Gastrocnemius medialis (tissue), 4 donors: ENCODE measurements at places on chromosomes 5 and 9.

DNA sequence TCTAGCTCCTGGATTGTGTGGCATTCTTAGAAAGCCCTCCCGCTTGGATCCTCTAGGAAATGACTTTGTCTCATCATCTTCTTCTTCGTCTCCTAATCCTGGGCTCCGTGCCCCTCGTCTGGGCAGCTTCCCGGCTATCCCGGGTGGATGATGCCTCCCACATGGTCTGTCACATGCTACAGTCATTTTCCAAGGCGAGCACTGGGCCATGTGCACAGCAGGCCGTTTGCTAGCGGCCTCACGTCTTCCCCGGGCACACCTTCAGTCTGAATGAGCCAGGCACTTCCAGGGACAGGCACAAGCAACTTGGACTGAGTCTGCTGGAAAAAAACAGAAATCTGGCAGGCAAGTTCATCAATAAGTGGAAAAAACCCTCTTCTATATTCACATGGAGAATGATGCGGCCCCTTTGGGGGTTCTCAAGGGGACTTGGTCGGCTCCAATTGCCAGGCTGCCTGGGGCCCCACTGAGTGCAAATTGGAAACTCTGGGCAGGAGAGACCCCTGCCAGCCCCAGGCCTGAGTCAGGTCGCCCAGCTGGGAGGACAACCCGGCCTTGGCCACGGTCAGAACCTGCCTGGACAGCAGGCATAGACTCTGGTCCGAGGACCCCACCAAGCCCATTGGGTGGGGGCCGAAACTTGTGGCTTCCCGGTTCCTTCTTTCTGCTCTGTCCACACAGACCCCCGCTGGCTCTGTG, 11.1 kb upstream of the WNK2 start:
- DNase-seq, result no peak

- DNase-seq, result no peak
Measured at GRCh38 chr5:122301016-122301415, 11.0 kb upstream of the SNCAIP start.

DNA sequence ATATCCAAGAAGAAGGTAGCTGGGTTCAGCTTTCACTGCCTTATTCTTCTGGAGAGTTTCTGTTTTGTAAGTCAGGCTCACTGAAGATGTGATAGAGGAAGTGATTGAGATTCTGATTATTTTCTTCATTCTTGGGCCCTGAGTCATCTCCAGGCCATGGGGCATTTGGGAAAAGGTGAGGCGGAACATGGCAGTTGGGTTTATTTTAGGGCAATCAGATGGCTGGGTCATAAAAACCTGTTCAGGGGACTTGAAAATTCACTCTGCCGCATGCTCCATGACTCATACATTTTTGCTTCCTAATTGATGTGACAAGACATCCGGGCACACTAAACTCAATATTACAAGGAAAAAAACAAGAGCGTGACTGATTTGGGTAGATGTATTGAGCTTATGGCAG, 265.7 kb upstream of the KLF4 start:
- no peak for DNase-seq

DNA sequence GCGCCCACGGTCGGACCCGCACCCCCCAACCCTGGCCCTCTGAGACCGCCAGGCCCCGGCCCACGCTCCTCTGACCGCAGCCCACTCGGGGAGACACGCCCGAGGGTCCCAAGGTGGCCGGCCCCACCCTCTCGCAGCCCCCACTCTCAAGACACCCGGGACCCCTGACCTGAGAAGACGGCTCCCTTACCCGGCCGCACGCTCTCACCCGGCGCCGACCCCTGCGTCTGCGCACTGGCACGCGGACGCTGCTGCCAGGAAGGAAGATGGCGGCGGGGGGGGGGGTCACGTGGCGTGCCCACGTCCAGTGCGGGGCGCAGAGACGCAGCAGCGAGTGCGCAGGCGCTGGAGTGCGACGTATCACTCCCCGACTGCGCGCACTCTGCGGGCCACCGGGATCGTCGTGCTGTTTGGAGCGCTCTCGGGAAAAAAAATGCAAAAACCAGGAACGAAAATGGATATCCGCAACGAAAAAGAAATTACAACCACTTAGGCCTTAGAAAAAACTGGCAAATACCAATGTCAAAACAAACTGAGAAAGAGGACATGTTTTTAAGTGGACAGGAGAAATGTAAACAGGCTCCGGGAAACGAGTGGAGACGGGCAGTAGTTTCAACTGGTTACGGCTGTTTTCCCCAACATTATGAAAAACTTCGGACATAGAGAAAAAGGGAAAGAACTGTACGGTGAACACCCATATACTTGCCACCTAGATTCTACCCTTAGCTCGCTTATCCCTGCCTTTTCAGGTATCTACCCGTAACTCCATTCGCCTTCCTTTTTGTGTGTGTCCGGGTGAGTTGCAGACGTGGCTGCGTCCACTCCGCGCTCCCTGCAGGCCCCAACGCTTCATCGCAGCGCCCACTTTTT, at the start of gene MRPL36:
Gene MRPL36 (minus strand): TSS at position 236 of the 870 bp plus-strand sequence. CDS start 902 bp downstream, outside the sequence.
- DNase-seq, result peak; percentile 91

DNA sequence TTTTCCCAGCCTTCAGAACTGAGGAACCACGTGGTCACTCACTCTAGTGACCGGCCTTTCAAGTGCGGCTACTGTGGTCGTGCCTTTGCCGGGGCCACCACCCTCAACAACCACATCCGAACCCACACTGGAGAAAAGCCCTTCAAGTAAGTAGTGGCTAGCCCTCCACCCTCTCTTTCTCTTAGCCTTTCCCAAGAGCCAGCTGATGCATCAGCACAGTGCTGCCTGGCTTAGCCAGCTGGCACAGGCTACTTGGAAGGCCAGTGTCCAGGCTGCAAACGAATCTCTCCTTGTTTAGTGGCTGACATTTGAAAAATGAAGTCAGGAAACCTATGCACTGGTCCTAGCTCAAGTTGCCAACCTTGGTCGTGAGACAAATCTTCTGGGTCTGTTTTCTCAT, 91.1 kb downstream of the PRDM6 start:
- DNase-seq, result no peak

DNA sequence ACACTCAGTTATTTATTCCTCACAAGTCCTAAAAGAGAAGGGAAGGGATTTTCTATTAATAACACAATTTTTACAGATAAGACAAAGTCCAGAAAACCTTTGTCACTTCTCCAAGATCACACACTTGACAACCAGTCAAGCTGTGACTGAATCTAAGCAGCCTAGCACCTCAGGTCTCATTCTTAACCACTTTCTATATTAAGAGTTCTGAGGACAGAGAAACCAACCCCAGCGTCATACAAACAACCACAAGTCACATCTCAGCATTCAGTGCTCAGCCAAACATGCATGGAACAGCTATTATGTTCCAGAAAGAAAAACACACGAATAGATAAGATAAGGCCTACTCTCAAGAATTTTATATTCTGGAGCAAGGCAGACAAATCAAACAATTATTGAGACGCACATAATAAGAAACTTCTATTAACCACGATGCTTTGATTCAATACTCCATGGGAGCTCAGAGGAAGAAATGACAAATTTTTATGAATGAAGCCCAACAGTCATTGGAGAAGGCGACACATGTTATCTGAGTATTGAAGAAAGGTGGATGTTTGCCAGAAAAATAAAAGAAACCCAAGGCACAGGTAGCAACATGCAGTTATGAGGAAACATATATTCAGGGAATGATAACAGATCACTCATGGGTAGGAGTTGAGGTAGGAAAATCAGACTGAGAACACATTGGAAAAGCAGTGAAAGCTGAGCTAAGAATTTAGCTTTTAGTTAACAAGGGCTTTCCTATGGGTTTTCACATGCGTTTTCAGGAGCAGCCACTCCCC, 113.1 kb downstream of the HTR4 start:
- no peak for DNase-seq

DNA sequence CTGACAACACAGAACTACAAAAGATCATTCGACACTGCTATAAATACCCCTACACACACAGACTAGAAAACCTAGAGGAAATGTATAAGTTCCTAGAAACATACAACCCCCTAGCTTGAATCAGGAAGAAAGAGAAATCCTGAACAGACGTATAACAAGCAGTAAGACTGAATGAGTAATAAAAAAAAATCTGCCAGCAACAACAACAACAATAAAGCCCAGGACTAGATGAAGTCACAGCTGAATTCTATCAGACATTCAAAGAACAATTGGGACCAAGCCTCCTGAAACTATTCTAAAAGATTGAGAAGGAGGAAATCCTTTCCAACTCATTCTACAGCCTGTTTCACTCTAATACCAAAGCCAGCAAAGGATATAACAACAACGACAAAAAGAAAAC, 68.2 kb upstream of the SLIT3 start:
- no peak for DNase-seq

DNA sequence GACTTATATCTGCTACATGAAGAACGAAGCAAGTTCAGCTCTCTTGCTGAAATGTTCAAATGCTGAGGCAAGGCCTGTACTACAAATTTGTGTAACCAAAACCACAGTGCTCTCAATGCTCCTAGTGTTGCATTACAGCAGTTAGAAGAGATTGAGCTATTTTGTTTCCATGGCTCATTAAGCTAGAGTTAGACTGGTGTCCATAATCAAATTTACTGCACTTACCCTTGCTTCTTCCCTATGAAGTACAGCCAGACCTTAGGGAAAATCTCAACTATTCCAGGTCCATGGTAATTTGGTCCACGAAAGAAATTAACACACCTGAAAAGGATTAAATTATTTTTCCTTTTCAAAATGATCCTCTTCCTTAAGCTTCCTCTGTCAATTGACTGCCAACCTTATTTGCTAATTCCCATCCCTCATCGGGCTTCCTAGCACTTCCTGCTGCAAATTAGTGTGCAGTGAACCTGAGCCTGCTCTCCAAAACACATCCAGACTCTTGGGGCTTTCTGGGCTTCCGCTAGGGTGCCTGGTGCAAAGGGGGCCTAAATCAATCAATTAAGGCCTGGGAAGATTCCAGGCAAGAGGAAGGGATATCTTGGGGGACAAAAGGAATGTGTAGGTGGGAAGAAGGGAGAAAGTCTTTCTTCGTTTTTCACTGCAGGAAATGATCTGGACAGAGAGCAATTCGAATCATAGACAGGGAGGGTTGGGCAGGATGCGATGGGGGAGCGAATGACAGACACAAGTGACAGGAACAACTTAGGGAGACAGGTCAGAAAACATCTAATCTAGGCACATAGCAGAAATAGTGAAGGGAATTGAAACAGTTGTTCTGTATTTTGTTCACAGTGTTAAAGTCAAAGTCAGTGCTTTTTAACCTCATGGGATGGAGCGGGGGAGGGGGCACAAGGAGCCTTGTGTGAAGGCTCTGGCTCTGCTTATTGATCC, 542.4 kb downstream of the RAB3C start:
- DNase-seq, result no peak

GRCh38 chr9:77906991-77907390, 124.6 kb downstream of the GNAQ start:
- no peak for DNase-seq

DNA sequence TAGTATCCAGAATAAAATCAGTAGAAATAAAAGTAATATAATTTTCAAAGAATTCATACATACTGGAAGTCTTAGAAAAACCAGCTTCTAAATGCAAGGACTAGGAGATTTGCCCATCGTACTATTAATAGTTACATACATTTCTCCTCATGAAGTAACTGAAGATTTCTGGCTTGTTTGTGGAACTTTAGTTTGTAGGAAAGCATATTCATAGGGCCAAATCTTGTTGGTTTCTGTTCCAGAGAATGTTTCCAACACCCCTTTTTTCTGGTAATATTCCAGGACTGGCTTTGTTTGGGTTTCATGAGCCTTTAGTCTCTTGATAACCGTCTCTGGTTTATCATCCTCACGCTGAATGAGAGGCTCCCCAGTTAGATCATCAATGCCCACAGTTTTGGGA, 66.3 kb upstream of the TJP2 start:
- no peak for DNase-seq

- DNase-seq, result no peak
Measured at GRCh38 chr9:20604562-20604961, 17.7 kb downstream of the MLLT3 start.

DNA sequence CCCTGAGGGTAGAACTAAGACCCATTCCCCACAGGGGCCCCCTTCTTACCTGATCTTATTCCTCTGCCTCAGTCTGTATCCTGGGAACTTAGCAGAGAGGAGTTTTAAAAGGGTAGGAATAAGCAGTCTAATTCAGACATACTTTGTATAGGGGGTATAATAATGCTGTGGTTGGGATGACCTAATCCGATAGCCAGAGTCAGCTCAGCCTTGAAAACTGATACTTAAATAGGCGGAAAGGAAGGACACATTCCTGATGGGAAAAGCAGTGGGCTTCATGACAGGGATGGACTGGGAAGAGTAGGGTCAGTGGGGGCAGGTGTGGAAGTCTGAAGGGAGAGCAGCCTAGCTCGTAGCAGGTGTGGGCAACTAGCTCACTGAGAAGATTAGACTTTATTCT, 52.2 kb upstream of the TESK1 start:
- no peak for DNase-seq

- no peak for DNase-seq
Measured at GRCh38 chr5:58412081-58412480, 47.8 kb downstream of the PLK2 start.

- no peak for DNase-seq
Measured at GRCh38 chr5:124007675-124008398, 495.9 kb downstream of the CSNK1G3 start.

GRCh38 chr5:150489360-150490295, 18.3 kb upstream of the NDST1 start:
- no peak for DNase-seq

- DNase-seq, result peak; percentile 51
Measured at GRCh38 chr9:131418143-131419025, 24.5 kb downstream of the PRRC2B start.

DNA sequence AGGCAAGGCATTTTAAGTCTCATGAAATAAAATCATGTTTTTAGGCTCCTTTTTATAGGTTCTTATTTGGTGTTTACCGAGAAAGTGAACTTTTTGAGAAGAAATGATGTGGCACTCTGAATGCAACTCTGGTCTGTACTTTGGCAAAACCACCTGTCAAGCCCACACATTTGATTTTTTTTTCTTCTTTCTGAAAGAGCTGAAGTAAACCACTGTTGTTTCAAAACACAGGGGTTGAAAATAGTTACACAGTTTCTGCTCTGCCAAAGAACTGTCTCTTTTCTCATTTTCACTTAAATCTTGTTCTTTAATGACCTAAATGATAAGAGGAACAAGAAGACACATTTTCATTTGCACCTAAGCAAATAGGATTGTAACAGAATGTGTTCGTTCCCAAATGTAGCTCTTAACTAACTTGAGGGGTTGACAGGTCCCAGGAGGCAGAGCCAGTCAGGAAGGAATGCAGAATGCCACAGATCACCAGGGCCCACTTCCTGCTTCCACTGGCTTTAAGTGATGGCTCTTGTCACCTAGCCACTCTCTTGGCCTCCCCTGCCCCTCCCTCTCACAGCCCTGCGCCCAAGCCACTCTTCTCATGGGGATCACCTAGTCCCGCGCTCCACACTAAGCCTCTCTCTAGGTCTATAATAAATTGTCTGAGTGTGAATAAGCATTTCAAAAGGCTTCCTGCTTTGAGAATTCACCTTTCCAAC, 47.3 kb downstream of the MED27 start:
- DNase-seq, result no peak

GRCh38 chr9:4489919-4490704, at the start of gene SLC1A1:
Gene SLC1A1, plus strand, starts transcription at chr9:4490468. Its CDS starts 212 bp downstream, at chr9:4490680.
- peak; percentile 26 for DNase-seq

- no peak for DNase-seq
Measured at GRCh38 chr9:12880406-12881015, 105.7 kb downstream of the LURAP1L start.

- DNase-seq, result no peak
Measured at GRCh38 chr5:160694896-160695295, 157.1 kb downstream of the ATP10B start.

- DNase-seq, result peak; percentile 24
Measured at GRCh38 chr5:71782771-71783770, 64.0 kb downstream of the CARTPT start.
